ENCODE measurements at places on chromosomes 1 and 21.
A peak's percentile ranks its signal among the peaks of the same experiment; 100 is the strongest.

DNA sequence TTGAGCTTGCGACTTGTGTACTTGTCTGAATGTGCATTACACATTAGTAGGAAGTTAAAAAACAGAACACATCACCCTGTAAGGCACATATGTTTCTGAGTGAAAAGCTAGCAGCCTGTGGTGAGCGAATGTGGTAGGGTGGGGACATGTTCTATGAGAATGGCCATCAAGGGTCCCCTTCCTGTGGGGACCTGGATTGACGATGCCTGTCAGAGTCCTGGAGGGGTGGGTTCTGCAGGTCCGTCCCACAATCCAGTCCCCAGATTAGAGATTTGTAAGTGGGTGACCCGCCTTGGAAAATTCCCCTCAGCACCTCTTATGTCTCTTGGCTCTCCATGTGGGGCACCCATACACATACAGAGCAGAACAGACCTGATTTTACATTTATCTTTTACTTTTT is 40.0 kb downstream of the MTARC1 start:
- DNase-seq: no peak

DNA sequence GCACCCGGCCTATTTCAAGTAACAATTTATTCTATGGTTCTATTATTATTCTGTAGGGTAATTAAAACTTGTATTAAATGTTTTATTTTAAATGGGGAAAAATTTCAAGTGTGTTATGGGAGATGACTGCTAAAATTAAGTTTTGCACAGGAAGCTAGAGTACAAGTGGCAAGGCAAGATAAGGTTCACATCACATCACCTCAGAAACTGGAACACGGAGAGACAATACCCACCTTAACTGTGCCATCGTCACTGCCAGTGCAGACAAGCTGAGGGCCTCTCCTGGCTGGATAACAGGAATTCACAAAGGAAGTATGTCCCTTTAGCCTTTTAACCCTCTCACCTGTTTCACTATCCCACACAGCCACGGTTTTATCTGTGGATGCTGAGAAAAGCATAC is 7.6 kb downstream of the SNRNP40 start:
- no peak for DNase-seq

GRCh38 chr1:28855046-28855445 is 43.1 kb downstream of the OPRD1 start:
- no peak for DNase-seq

DNA sequence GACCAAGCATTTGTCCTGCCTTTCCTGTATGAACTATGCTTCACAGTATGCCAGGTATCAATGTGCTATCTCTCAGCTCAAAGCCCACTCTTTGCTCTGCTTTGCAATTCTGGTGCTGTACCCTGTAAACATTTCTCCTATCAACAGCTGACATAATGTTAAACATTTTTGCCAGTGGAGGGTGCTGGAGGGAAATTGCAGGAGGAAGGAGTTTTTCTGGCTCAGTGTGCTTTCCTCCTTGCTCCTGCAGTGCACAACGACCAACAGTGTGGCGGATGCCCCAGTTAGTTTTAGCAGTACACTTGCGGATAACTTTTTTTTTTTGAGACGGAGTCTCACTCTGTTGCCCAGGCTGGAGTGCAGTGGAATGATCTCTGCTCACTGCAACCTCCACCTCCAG is 67.1 kb upstream of the PTGFRN start:
- DNase-seq: no peak

DNA sequence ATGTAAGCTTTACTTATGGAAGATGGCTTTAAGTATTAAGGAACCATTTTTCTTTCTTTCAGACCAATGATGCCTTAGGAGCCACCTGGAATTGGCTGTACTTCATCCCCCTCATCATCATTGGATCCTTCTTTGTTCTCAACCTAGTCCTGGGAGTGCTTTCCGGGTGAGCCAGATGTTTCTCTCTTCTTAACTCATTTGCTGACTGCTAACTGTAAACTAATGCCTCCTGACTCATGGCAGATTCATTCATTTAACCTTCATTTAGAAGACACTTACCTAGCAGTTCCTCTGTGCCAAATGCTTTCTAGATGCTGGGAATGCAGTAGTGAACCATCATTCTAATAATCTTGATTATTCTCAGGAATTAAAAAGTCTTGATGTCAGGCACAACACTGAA is 168.0 kb downstream of the CACNA1E start:
- no peak for DNase-seq

GRCh38 chr21:15255261-15255660 is 190.5 kb upstream of the NRIP1 start:
- DNase-seq: no peak

DNA sequence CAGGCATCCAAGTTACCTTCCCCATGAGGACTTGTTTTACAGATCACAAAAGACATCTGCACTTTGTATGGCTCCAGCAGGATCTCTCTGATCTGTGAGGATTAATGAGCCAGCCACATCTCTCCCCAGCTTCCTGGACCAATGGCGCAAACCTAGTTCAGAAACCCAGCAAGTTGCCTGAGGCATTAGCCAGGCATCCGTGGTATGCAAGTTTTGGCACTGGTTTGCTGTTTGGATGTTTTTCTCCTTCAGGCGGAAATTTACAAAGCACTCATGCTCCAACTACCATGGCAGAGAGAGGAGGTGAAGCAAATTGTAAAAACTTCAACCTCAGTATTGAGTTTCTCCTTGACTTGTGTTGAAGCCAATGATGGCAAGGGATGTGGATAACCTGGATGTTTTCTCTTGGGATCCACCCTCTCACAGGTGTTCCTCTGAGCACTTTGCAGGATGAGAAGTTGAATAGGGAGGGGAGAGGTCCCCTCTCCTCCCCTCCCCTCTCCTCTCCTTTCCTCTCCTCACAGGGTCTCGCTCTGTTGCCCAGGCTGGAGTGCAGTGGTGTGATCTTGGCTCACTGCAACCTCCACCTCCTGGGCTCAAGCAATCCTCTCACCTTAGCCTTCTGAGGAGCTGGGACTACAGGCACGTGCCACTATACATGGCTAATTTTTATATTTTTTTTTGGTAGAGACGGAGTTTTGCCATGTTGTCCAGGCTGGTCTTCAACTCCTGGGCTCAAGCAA is 25.6 kb upstream of the ENO1 start:
- DNase-seq: no peak

DNA sequence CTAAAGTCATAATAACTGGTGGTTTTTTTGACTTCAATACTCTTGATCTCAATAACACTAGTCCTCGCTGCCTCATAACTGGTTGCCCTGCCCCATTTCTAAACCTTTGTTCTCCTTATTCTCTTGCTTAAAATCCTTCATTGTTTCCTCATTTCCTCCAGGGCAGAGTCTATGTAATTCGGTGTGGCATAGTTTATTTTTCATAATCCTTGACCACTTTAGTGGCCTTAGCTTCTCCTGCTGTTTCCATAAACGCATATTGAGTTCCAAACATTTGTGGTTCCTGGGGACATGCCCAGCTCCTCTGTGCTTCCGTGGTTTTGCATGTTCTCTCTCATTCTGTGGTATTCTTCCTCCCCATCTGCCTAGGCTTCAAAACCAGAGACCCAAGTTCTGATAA is 19.0 kb upstream of the TLCD4 start:
- no peak for DNase-seq

DNA sequence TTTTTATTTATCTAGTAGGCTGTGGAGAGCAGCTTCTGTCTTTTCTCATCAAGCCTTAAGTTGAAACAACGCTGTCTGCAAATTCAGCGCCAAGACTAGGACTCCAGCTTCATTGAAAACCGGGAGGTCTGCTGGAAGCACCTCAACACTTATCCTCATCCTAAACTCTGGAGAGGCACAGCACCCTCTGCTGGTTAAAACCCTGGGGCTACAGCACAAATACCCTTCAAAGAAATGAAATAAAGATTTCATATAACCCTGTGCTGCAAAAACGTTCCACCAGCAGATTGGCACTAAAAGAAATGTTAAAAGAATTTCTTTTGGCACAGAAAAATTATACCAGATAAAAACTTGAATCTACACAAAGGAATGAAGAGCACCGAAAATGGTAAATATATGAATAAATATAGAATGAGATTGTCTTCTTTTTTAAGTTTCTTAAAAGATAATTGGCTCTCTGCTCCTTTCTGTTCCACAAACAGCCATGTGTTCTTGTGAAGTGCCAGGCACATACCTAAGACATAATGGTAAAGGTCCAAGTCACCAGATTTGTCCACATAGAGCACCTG is 227.7 kb upstream of the SAMSN1 start:
- DNase-seq: peak; percentile 44

GRCh38 chr1:10969267-10969970 is 43.0 kb upstream of the TARDBP start:
- no peak for DNase-seq

DNA sequence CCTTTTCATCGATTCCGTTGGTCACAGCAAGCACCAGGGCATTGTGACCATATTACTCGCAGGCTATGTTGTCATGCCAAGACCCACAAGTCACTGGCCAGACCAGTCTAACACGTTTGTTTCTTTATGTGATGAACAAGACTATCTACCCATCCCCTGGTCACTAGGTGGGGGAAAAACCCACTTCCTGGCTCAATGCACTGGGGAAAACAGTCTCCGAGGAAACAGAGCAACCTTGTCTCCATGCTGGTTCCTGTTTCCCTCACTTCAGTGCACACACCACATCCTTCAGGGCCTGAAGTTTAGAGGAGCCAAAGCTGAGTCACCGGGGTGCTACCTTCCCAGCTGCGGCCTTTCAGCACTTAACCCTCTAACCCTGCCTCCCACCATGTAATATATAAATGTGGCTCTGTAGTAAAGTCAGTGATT is 20.9 kb downstream of the ERICH3 start:
- no peak for DNase-seq

DNA sequence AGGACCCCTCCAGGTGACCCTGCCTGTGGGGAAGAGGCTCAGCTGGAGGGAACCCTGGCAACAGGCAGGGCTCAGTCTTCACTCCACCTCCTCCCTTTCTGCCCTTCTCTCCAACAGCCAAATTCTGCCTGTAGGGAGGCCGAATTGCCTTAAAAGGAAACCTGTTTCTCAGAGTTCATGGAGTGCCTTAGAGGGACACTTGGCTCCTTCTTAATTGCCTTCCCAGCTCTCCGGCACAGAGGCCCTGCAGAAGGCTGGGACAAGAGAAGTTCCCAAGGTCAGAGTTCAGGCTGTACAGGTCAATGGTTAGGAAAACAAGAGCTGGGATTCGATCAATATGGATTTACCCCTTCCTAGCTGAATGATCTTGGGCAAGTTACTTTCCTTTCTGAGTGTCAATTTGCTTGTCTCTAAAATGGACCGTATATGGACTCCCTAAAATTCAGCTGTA is 6.2 kb downstream of the CSRP1 start:
- no peak for DNase-seq

- DNase-seq: no peak
These were observed 3.5 kb downstream of the FUBP1 start for GRCh38 chr1:77975386-77975785.

DNA sequence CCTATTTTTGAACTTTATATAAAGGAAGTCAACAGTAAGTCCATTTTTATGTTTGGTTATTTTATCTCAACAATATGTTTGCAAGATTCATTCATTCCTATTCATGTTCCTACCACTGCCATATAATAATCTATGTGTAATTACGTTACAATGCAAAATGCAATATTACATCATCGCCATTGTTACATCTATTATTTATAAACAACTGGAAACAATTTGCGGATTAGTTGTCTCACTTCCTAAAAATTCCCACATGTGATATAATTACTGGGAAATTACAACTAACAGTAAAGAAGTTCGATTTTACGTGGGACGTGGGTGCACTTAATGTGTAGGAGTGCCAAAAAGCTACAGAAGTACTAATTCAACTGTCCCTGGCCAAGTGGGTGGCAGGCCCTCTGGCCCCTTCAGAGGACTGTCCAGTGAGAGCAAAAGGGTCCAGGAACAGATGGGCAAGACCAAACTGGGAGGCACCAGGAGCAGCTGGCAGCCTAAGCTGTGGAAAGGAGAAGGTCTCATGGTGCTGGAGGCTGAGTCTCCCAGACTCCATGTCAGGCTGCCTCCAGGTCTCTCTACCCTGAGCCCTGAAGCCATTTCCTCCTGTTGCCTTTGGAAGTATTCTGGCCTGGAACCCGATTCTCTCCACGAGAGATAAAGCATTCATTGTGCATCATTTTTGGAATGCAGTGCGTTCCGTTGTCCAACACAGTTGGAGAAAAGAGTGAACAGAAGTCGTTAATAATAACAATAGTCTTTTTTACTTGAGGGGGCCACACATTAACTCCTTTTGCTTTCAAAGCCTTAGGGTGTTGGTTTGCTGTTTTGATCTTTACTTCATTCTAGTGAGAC is 42.9 kb downstream of the TNNT2 start:
- no peak for DNase-seq

DNA sequence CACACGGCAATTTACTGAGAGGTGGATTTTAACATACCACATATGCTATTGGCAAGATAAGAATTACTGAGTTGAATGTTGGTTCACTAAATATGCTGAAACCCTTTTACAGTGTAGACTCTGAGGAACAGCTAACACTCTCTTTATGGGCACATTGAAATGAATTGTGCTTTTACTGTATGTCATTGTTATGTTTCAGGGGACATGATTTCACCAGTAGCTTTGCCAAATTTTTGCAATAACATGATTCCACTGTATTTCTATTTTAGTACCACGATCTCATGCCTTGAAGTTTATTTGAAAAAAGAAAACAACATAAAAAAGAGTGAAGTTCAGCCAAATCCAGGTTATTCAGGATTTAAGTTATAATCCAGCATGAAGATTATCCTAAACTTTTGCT is 188.5 kb downstream of the HLX start:
- DNase-seq: no peak

GRCh38 chr1:93180723-93181613 is at the start of gene CCDC18:
Gene CCDC18 (plus strand): TSS chr1:93180724. CDS start chr1:93183362, 2,638 bp downstream.
- peak; percentile 38 for DNase-seq

GRCh38 chr1:26994020-26994786 is 711 bp downstream of the TRNP1 start:
- DNase-seq: no peak
